ENCODE measurements at places on chromosomes 1 and 21.

- DNase-seq: no peak
Measured at GRCh38 chr1:156295391-156295947, at the start of gene GLMP. TSS of gene GLMP (minus strand) at chr1:156295679. CDS start at chr1:156295645, 34 bp downstream.

GRCh38 chr1:151992303-151993083, 1.2 kb downstream of the S100A10 start:
- no peak for DNase-seq

GRCh38 chr1:242398351-242398750, 126.1 kb downstream of the PLD5 start:
- DNase-seq: no peak

DNA sequence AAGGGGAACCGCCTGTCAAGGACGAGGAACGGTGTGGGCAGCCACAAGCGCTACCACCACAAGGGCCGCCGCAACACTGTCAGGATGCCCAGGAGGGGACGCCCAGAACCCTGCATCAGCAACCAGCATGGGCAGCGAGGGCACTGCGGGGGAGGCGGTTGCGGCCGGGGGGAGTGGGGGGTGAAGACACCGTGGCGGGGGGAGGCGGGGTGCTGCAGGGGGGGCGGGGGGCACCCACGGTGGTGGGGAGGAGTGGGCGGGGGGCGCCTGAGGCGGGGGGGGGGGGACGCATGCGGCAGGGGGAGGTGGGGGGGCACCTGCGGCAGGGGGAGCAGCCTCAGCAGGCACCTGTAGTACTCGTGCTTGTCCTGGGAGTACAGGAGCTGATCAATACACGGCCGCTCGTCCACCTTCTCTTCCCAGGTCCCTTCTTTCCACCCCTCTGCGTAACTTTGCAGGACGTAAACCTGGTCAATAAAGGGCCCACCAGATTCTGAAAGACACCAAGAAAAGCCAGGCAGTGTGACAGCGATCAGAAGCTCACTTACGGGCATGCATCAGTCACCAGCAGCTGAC, 4.6 kb downstream of the POFUT2 start:
- no peak for DNase-seq

DNA sequence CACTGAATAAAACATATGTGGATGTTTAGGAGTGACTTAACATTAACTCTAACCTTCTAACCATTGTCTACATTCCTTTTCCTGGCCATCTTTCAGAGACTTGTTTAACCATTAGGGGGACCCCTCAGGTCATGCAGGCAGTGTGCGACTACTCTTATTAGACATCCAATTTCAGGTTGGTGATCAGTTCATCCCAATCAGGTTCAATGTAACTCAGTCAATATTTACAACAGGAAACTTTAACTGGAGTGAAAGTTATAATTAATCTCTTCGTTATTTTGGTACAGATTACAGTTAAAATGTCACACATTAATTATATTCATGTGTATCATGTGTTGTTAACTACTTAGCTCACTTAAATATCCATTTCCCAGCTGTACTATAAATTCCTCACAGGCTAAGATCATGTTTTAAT, 68.8 kb upstream of the RGS1 start:
- no peak for DNase-seq

- no peak for DNase-seq
Measured at GRCh38 chr1:54172614-54173599, 20.1 kb upstream of the CDCP2 start.

- no peak for DNase-seq
Measured at GRCh38 chr21:42291003-42291750, 24.0 kb downstream of the TFF3 start.

- no peak for DNase-seq
Measured at GRCh38 chr1:3555131-3555920, 56.0 kb downstream of the MEGF6 start.

DNA sequence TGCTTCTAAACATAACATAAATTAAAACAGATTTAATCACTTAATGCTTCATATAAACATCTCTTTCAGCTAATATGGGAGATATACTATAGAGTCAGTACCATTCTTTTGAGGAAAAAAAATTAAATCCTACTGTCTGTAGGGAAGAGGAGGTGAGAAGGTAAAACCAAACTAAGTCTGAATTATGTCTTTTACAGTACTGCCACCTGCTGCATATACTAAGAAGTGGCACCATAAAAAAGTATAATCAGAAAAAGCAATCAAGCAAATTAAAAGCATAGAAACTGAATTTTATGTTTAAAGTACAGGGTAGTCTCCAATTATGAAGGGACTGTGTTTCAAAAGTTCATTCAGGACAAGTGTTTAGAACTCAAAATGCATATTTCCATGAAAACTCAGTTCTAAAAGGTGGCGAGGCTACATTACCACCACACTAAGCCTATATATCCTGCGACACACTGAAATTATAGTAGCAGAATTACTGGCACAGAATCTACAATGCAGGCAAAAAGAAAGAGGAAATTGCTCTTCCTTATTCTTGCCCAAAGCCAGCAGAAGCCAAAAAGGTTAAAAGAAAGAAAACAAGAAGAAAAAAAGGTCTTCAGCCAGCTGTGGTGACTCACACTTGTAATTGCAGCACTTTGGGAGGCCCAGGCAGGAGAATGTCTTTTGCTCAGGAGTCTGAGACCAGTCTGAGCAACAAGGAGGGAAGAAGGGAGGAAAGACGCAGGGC, 9.0 kb downstream of the NSL1 start:
- peak; percentile 10 for DNase-seq

DNA sequence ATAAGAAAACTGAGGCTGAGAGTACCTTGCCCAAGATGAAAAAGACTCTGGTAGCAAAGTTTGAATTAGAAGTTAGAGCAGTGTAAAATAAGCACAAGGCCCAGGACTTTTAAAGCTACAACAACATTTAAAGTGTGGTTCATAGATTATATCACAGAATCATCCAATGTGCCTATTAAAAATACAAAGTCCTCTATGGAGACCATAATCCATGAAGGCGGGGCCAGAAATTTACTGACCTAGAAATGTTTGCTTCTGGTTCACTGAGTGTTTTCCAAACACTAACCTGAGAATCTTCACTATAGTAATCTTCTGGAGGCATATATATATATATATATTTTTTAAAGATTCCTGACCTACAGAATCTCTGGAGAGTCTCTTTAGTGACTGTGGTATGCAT, 12.3 kb downstream of the DEPDC1 start:
- DNase-seq: no peak

- no peak for DNase-seq
Measured at GRCh38 chr21:39984286-39984991, 117.2 kb downstream of the PCP4 start.

DNA sequence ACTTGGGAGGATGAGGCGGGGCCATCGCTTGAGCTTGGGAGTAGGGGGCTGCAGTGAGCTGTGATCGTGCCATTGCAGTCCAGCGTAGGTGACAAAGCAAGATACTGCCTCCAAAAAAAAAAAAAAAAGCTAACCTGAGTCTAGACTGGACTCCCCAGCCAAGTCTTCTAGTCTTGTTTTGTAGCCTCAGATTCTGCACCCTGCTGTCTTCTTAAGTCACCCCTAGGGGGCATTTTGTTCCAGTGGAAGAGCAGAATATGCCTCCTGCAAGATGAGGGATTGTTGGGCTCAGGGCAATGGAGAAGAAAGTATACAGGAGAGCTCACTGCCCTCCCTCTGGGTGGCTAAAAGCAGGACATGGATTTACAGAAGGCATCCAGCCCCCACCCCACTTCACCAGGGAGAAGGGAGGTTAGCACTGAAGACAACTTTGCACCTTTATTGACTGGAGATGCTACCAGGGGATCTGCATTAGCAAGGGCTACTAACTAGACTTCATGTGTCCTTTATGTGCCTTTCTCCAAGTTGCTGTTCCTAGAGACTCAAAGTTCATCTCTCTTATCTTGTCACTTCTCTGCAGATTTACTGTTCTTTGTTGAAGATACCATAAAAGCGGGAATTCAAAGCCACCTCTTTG, 15.3 kb upstream of the RNF187 start:
- peak; percentile 61 for DNase-seq

- DNase-seq: no peak
Measured at GRCh38 chr1:150846473-150847146, 29.8 kb downstream of the ARNT start.

DNA sequence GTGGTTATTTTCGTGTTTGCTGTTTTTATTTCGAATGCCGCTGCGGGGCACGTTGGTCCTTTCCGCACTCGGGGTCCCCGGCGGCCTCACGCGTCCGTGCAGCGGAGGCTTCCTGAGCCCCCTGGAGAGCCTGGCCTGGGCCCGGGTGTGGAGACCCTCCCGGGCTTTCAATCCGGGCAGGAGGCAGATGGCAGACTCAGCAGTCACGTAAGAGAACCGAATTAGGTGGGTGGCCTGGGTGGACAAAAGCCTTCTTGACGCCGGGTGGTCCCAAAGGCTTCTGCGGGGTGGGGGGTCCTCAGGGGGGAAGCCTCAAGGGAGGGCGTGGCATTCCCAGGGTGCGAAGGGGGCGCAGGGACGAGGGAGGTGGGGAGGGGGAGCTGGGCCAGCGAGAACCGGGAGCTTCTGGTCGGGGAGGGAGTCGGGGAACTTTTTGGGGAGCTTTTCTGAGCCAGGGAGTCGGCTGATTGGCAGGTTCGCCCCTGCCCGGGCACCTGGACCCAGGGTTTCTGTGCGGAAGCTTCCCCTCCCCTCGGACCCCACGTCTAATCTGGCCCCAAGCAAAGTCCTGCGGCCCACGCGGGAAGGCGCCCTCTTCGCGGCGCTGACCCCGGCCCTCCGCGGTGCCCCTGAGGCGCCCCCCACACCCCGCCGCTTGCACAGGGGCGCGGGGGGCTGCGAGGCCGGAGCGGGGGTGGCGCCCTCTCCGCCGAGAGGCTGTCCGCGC, 1.3 kb upstream of the HES4 start:
- no peak for DNase-seq

- no peak for DNase-seq
Measured at GRCh38 chr1:62794053-62794452, 10.1 kb downstream of the ATG4C start.

DNA sequence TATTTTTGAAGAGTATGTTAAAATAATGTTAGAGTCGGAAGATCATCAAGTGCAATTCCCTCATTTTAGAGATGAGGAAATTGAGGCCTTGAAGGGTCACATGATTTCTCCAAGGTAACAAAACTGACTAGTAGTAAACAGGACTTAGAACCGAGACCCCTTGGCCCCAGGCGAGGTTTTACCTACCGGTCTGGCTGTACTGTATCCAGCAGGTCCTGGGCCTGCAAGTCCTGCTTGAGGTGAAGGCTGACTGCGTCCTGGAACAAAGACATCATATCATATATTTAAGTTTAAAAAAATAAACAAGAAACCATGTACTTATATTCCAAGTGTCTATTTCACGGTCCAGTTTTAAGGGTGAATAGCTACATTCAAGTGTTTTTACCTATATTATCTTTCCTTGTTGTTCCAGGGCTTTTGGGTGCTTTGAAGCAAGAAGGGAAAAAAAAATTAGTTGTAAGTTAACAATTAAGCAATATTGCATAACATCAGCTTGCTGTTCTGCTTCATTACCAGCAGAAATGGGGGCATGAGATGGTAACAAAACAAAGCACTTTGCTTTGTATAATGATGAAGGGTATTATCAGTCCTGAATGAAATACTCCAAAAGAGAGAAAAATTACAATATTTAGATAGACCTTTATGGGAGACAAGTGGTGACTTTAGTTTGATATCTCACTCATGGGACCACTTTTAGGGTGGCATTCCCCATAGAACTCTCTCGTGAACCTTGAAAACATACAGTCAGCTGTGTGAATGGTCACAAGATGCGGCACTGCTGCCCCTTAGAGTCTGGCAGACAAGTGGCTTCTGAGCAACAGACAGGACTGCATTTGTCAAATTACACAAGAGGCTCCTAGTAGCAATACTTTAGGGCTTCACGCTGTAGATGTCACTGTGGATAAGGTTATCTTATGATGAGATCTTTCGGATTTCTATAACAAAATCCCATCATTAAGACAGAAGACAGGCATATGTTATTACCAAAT, 29.8 kb upstream of the CFAP298 start:
- DNase-seq: no peak

- DNase-seq: no peak
Measured at GRCh38 chr1:25641931-25642573, 25.5 kb downstream of the MAN1C1 start.
